ENCODE measurements at places on chromosomes 6 and 20.

DNA sequence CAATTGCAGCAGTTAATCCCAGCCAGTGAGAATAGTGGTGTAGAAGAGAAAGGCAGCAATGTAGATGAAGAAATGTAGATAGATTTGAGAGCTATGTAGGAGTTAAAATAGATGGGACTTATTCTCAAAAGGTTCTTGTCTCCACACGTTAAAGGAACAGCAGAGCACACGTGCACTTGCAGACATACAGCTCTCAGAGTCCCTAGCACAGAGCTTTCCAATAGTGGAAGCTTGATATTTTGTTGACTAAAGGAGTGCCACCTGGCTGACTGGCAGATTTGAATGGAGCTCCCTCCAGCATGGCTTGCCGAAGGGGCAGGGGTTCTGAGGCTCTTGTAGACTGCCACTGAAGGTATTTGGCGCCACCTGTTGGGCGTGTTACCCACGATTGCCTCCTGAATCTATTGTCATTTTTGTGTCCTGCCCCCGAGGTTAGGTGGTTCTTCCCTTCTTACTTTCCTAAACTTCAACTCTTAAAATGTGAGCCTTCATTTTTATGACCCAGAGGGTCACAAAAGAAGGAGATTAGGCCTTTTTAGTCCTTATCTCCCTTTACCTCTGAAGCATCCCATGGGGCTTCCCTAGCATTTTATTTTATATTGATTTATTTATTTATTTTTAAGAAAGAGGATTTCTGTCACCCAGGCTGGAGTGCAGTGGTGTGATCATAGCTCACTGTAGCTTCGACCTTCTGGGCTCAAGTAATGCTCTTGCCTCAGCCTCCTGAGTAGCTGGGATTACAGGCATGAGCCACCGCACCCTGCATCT, 16.4 kb downstream of the BRD2 start:
- DNase-seq = peak; percentile 82

- DNase-seq = no peak
Observed at GRCh38 chr20:9499126-9499899, 15.1 kb upstream of the LAMP5 start.

- DNase-seq = no peak
Observed at GRCh38 chr20:53652859-53653517, 59.3 kb upstream of the ZNF217 start.

DNA sequence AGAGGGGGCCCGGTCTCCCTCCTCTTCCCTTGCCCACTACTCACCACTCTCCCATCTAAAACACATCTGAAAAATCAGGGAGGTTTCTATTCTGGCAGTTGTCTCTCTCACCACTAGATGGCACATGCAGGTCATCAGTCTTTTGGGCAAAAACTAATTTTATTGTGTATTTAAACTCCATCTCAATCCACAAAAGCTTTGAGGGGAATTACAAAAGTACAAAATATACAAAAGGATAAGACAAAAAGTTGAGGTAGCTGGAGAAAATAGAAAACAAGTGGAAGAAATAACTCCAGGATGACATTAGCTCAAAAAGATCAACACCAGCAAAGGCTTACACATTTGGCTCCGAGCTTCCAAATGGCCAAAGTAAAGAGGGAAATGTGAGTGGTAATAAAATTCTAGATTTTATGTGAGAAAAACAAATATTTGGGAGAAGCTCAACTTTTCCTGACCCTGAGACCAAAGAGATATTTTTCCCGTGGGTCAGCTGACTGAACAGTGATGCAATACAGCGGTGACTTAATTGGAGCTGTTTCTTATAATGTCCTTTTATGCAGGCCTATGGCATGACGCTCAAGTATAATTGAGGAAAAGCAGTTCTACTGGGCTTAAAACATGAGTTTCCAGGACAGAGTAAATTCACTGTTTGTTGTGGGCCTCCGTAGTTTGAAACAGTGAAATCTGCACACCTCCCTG, 79.8 kb upstream of the CHD6 start:
- no peak for DNase-seq

GRCh38 chr20:51303731-51304670, 238.5 kb downstream of the NFATC2 start:
- DNase-seq = no peak

GRCh38 chr6:105051941-105052471, 95.1 kb downstream of the LIN28B start:
- DNase-seq = no peak

GRCh38 chr6:7765575-7766325, 39.9 kb downstream of the BMP6 start:
- DNase-seq = no peak

DNA sequence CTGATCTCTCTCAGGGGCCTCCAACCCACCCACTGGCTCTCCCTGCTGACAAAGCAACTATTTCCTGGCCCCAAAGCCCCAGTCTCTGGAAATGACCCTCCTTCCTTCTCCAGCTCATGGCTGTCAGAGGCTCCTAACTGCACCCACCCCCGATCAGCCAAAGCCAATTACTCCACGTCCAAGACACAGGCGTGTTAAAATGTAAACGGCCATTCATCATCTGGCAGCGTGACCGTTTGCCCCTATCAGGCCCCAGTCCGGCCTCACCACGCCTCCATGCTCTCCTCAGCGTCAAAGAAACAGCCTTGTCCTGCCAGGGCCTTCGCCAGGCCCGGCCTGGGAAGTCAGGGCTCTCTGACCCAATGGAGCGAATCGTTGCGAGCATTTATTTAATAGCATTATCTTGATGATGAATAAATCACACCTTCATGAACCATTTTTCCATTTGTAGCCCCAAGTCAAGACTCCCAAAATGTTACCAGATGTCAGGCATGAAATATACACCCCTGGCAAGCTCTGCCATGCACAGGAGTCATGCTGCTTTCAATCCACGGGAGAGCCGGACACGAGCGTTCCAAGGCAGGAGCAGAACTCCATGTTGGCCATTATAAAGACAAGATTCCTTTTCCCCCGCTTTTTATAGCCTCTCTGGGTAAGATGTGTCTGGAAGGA, 17.7 kb downstream of the RIPOR3 start:
- no peak for DNase-seq

DNA sequence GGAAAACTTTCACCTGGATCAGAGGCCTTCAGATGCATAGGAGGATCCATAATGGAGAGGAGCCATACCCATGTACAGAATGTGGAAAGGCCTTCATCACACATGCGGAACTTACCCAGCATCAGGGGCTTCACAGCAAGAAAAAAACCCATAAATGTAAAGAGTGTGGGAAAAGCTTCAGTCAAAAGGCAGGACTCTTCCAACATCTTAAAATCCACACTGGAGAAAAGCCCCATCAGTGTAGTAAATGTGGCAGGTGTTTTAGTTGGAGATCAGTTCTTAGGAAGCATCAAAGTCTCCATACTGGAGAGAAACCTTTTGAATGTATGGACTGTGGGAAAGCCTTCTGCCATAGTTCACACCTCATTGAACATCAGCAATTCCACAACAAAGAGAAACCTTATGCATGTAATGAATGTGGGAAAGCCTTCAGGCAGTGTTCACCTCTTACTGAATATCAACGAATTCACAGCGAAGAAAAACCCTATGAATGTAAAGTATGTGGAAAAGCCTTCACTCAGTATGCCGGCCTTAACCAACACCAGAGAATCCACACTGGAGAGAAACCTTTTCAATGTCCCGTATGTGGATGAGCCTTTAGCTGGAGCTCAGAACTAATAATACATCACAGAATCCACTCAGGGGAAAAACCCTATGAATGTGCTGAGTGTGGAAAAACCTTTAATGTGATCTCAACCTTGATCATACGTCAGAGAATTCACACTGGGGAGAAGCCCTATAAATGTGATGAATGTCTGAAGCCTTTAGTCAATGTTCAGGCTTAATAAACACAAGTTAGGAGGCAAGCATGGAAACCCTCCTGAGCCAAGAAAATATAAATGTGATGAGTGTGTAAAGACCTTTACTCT, 36.7 kb upstream of the ZSCAN9 start:
- no peak for DNase-seq
